GM23338 (cell line): ENCODE measurements at places on chromosomes 12 and 14. TPM values are rescaled to one million over a fixed set of nuclear protein-coding genes. Genes with fewer than 3 reads are reported as not detected.

FITM1 gene
- not detected in 2 replicates for total RNA-seq

SLCO1A2 gene
- 10.8 and 25.2 TPM in 2 replicates for total RNA-seq

CD163 gene
- 0.04 TPM in 1 of 2 replicates, not detected in the other for total RNA-seq

WNT1 gene
- total RNA-seq, result not detected in 2 replicates

C12orf54 gene
- total RNA-seq, result not detected in 2 replicates

- H3K27ac ChIP-seq, result no peak overlapping the region
- no peaks in the 10 kb centered on the region for H3K36me3 ChIP-seq
- 0 out of 2 replicates have a peak, but pooled peaks cover 4% of the 10 kb centered on the region for H3K4me1 ChIP-seq
- DNase-seq, result no peak
- H3K27me3 ChIP-seq, result no peaks in the 10 kb centered on the region
- no peak overlapping the region for H3K4me3 ChIP-seq
Observed at GRCh38 chr12:67096533-67097318, 172.4 kb upstream of the CAND1 start.

DNA sequence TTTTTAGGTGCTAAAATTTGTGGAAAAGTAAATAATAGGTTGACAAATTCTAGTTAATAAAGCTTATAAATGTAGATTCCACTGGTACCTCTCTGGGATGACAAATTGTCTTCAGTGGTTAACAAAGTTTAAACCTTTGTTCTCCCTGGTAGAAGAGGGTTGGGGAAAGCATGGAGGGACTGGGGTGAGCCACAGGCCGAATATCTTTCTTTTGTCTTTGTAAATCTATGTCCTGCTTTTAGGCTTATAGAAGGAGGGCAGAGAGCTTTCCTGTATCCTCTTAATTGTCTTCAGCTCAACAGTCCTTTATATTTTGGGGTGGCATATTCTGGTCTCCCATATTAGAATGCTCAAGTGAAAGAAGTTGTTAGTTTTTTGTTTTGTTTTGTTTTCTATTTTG is 142.2 kb upstream of the CNOT2 start:
- H3K4me3 ChIP-seq, result no peak overlapping the region
- peak; percentile 4 for DNase-seq
- no peaks in the 10 kb centered on the region for H3K27me3 ChIP-seq
- H3K36me3 ChIP-seq, result no peaks in the 10 kb centered on the region
- peaks cover 27% of the 10 kb centered on the region for H3K4me1 ChIP-seq
- H3K27ac ChIP-seq, result no peak overlapping the region

DNA sequence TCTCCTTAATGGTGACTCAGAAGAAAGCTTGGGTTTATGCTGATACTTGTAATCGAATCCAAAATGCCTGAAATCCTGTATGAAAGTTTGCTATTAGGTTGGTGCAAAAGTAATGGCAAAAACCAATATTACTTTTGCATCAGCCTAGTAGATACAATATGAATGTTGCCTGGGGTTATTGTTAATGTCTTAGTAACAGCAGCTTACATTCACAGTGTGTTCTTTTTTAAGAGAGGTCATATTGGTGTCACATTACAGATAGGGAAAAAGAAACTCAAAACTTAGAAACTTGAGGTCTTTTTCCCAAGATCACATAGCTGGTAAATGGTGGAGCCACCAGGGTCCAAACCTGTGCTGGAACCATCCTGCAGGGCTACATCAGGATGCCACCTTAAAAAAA is 25.2 kb downstream of the SRGAP1 start:
- H3K4me1 ChIP-seq, result peaks cover 44% of the 10 kb centered on the region
- no peak overlapping the region for H3K27ac ChIP-seq
- H3K27me3 ChIP-seq, result no peaks in the 10 kb centered on the region
- no peak for DNase-seq

DNA sequence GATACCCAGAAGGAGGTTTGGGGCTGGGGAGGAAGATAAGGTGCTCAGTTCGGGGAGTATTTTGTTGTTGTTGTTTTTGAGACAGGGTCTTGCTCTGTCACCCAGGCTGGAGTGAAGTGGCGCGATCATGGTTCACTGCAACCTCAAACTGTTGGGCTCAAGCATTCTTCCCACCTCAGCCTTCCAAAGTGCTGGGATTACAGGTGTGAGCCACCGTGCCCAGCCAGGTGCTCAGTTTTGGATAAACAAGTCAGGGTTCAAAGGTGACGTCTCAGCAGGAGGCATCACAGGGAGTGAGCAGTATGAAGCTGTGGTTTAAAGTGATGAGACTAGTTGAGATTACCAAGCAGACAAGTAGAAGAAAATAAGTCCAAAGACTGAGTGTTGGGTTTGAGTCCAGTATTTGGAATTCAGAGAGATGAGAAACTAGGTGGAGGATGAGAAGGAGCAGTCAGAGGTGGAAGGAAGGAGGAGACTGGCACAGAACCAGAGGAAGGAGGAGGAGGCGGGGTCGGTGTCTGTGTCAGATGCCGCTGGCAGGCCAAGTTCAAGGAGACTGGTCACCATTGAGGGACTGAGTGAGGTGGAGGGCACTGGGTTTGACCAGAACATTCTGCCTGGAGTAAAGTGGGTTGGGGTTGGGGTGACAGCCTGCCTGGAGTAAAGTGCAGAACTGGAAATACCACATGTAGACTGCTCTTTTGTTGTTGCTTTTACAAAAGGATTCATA is 16.1 kb downstream of the SLC35E3 start:
- H3K4me1 ChIP-seq, result no peaks in the 10 kb centered on the region
- H3K27me3 ChIP-seq, result no peaks in the 10 kb centered on the region
- H3K36me3 ChIP-seq, result peaks cover 18% of the 10 kb centered on the region; the same call in 1 of the 2 replicates
- H3K4me3 ChIP-seq, result no peak overlapping the region

GRCh38 chr14:68709007-68709406 is 83.9 kb downstream of the ZFP36L1 start:
- DNase-seq, result no peak
- H3K4me1 ChIP-seq, result no peaks in the 10 kb centered on the region
- H3K4me3 ChIP-seq, result no peak overlapping the region
- H3K36me3 ChIP-seq, result no peaks in the 10 kb centered on the region
